ENCODE measurements at places on chromosomes 11 and 22.

DNA sequence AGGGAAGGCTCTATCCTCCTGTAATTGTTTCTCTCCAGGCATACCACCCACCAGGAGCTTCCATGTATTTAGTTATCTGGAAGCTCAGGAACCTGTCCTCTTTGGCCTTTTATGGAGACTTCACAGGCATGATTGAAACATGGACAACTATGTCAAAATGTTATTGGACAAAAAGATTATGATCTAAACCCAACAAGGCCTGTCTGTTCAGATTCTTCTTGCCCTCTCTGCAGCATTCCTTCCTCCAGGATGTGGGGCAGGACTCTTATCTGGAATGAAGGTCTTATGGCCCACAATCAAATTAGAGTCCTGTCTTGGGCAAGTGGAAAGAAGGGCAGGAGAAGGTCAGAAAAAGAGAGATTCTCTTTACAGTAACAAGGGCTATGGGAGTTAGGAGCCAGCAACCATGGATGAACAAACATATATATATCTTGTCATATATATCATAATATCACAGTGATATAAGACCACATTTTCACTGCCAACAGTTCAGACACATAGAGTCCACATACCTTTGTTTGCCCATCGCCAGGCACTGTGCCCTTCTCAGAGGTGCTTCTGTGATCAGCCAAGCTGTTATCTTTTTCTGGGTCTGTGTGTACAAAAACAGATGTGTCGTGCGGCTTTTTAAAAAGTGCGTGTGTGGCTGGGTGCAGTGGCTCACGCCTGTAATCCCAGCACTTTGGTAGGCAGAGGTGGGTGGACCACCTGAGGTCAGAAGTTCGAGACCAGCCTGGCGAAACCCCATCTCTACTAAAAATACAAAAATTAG, 42.5 kb upstream of the SUSD2 start:
- DNase-seq = no peak

- no peak for DNase-seq
These were observed 43.6 kb downstream of the MEI1 start for GRCh38 chr22:41742918-41743317.

- no peak for DNase-seq
These were observed 132.4 kb downstream of the MN1 start for GRCh38 chr22:27668828-27669797.

DNA sequence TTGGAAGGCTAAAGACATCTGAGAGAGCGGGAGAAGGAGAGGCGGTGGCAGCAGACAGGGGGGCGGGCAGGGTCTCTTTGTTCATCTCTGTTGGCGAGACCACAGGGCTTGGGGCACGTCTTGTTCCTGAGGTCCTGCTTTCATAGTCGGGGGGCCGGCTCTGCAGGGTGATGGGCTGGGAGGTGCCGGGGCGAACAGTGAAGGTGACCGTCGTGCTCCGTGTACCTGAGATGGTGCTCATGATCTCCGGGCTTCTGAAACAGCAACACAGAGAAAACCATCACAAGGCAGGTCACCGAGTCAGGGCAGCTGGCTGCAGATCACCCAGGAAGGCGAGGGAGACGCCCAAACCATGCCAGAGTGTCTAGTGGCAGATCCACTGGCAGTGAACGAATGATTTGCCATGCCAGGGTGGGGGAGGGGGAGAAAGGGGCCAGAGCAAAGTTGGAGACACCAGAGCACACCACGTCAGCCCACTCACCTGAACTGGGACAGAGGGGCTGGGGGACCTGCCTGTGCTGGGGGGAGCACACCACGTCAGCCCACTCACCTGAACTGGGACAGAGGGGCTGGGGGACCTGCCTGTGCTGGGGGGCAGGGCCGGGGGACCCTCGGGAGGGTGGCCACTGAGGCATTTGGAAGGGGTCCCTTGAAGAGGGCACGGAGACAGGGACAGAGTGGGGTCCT, 75.0 kb downstream of the CTTN start:
- DNase-seq = no peak

DNA sequence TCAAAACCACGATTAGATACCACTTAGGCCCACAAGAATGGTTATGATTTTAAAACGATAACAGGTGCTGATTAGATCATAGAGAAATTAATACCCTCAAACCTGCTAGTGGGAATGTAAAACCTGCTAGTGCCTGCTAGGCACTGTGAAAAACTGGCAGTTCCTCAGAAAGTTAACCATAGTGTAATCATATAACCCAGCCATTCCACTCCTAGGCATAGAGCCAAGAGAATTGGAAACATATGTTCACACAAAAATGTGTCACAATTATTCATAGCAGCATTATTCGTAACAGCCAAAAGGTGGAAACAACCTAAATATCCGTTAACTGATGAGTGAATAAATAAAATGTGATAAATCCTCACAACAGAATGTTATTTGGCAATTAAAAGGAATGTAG, 122.2 kb upstream of the SYN3 start:
- no peak for DNase-seq

DNA sequence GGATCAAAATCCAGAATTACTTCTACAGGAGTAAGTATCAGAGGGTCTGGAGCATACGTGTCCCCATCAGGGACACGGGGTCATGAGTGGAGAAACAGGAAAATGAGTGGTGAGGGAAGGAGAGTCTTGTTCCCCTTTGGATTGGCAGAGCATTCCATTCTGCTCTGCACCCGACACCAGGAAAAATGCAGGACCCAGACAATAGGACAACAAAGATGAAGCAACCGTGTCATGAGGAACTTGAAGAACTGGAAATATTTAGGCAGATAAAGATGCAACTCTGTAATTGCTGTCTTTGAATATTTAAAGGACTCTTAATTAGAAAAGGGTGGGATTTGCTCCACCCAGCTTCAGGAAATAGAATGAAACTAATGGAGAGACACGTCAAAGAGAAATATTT, 89.0 kb upstream of the BLID start:
- no peak for DNase-seq

DNA sequence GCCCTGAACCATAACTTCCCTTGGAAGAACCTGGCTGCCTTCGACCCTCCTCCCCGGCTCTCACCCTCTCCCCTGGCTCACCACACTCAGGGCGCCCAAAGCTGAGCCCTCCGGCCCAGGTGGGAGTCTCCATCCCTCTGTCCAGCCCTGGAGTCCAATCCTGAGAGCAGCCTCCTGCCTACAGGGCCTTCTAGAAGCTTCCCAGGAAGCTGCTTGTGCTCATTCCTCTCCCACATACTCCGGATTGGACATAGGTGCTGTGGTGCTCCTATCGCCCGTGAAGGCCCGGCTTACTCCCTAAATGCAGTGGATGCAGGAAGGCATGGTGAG, 1332.0 kb downstream of the BRD1 start:
- DNase-seq = no peak

DNA sequence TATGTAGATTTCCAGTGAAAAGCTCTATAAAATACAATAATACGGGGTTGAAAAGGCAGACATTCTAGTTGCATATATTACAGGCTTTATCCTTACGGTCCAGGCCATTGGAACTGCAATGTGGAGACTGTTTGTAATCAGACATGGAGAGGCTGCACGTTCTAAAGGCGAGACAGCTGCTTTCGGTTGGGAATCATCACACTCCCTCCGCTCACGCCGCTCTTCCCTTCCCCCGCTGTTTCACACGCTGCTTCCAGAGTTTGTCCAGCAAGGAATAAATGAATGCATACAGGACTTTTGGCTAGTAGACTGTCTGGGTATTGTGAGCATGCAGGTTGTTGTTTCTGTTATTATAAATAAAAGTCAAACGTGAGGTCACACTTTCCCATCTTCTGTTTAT, 13.5 kb upstream of the EFCAB6 start:
- DNase-seq = no peak

DNA sequence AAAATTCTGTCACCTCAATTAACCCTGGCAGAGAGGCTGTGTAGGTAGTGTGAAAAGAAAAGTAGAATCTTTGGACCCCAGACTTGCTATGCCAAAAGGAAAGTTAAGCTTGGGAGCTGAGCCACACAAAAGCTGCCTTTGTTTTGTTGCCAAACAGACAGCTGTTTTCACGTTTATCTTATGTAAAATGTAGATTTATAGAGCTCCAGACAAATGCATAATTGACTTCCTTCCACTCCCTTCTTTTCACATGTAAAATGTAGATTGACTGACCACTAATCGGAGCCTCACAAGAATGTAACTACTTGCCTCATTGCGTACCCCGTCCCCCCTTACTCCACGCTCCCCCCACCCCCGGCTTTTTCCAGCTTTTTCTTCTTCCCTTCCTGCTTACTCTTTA, 2302.2 kb upstream of the RAG2 start:
- no peak for DNase-seq
